Stimulated activated CD8-positive, alpha-beta memory T cell treated with anti-CD3 and anti-CD28 coated beads, Interleukin-4, amount 100 ng/mL, for 1 hour (primary cell): ENCODE measurements at places on chromosomes 2 and 18.

GRCh38 chr2:199869227-199869541 is 18.2 kb upstream of the FTCDNL1 start:
- no peak for DNase-seq

DNA sequence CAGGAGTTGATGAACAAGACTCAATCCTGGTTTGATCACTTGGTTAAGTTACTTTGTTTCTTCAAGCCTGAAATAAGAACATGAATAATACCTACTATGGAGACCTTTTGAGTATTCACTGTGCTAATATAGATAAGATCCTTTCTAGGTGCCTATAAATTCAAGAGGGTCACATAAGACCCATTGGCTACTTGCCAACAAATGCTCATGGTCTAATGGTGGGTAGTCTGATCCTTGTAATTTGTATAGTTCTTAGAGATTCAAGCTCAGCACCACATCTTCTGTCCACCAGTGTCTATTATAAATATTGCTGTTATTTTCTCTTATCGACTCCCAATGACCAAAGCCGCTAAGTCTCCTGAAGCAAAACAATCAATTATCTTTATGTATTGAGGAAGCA is 27.4 kb upstream of the ACSL3 start:
- DNase-seq: no peak

GRCh38 chr2:127143841-127144782 is 37.2 kb upstream of the BIN1 start:
- no peak for DNase-seq

DNA sequence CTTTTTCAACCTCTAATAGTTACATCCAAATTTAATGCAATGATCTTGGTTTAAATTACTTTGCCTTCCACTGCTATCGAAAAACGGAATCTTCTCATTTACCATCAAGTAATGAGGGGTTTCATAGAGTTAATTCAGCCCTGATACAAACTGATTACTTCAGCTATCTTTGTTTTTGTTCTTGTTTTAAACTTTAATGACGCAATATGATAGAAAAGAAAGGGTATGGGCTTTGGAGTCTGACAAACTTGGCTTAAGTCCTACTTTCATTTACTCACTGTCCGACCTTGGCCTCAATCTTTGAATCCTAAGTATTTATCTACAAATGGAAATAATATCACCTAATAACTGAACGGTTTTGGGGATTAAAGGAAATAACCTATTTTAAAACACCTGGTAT is 16.1 kb downstream of the ADAM17 start:
- DNase-seq: no peak

DNA sequence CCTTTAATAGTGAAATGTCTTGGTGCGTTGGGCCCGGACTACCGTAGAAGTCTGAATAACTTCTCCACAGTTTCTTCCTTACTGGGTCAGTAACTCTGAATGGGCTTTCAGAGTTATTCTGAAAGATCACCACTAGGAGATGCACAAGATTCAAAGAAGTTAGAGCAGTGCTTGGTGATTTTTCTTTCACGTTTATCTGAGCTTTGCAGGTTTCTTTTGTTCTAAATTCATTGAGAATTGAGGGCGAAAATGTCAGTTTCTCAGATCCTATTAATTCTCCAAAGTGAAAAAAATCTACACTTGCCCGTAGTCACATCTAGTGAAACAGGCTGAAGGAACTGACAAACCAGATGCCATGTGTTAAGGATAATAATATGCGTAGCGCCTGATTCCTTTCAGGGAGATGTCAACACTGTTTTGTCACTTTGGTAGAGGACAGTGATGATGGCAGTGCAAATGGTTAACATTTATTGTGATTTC is 70.1 kb downstream of the QPCT start:
- DNase-seq: no peak

DNA sequence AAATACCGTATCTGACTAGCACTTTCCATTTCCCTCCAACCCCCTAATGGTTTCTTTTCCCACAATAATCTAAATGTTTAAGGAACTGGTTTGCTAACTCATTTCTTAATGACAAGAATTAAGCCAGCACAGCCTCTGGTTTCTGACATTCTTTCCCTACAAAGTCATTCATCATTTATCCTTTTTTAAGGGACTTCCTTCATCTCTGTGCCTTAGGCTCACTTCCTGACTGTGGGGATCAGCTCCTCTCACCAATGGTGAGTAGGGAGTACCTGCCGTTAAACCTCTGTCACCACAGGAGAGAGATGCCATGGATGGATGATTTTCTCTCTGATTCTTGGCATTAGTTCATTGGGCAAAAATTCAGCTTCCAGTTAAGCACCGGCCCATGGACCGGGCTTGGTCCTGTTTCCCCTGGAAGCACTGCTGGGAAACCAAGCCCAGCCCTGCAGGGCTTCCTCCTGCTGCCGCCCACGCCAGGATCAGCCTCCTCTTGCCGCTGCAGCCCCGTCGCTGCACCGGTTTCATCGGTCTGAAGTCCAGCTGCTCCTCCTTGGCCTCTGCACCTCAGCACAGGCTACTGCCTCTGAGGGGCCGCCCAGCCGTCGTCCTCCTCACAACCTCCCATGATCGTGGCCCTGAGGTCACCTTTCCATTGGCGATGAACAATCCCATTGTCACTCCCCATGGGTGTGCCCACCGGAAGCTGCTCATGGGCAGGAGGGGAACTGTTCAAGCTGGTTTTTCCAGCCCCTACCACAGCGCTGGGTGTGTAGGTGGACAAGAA is 64.0 kb upstream of the ZNF516 start:
- DNase-seq: no peak

DNA sequence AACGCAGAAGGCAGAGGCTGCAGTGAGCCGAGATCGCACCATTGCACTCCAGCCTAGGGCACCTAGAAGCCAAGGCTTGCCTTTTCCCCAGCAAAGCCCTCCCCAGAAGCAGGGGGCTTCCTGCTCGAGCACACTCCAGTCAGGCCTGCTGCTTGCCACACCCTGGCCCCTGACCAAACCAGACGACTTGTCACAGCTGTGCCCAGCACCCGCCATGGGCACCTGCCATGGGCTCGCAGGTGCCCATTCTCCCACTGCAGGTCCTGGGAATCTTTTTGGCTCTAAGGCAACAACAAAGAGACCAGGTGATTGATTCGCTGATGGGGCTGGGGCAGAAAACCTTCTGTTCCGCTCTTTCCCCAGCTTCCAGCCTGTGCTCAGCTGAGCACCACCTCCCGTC is 4.9 kb downstream of the KCNK3 start:
- no peak for DNase-seq

DNA sequence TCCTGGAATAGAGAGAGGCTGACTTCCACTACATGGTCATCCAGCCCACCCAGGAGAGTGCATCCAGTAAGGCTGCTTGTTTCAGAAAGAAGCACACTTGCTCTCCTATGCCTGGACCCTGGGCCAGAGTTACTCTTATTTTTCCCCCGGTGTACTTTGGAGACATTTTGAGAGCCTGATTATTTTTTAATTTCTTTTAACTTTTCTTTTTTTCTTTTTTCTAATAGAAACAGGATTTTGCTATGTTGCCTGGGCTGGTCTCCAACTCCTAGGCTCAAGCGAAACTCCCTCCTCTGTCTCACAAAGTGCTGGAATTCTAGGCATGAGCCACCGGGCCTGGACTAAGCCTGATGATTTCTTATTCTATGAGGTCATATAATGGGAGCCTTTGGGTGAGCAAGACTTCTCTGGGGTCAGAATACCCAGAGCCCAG is 62.2 kb downstream of the RPL37A start:
- no peak for DNase-seq

- no peak for DNase-seq
Measured at GRCh38 chr2:157085522-157085921, 172.0 kb upstream of the GALNT5 start.

GRCh38 chr2:76851000-76851399 is 671.2 kb downstream of the LRRTM4 start:
- no peak for DNase-seq

DNA sequence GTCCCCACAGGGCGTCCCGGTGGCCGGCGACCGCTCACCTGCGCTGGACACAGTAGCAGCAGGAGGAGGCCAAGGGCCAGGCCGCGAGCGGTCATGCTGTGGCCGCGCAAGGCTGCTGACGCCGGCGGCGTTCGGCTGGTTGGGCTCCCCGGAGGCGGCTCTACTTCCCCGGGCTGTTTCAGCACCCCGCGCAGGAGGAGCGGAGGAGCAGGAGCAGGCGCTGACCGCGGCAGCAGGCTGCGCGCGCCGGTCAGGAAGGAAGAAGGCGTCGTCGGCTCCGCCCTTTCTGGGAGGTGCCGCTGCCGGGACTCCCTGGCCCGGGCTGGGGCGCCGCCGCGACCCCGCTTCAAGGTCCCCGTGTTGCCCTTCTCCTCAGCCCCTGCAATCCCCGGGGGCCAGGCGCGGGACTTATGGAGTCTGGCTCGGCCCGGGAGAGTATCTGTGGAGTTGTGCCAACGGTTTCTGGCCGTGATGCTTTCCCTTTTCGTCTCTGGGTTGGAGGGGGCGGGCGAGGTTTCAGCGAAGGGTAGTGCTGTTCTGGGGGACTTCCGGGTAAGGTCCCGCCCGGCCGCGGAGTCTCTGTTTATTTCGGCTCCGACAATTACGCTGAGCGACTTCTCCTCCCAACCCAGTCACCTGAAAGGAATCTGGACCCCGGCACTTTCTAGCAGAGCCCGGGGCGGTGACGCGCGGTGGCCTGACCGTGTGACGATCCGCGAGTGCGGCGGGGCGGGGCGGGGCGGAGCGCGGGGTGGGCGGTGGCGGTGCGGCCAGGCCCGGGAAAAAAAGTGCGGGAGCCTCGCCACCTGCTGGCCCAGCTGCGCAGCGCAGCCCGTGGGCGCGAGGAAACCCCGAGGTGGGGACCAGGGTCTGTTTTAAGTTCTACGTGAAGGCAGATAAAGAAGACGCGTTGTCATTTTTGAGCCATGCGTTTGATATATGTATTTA is at the start of gene NPC1:
Gene NPC1, minus strand, starts transcription at position 258 of the 948 bp plus-strand sequence. Its CDS starts 163 bp downstream, at position 95.
- peak; percentile 83 for DNase-seq

DNA sequence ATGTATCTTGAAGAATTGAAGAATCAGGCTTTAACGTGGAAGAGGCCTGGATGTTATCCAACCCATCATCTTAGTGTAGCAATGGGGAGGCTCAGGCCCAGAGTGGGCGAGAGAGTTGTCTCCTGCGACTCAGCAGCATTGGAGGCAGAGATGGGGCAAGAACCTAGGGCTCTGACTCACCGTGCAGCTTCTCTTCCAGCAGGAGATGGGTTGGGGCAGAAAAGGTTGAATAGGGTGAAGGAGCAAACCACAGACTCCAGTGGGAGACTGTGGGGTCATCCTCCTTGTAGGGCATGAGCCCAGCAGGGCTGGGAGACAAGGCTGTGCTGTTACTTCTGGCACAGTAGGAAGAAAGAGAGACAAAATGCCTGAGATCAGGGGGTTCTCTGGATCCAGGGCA is 1.4 kb downstream of the IL36RN start:
- no peak for DNase-seq

GRCh38 chr18:48600456-48601090 is 61.7 kb downstream of the CTIF start:
- no peak for DNase-seq

- no peak for DNase-seq
Measured at GRCh38 chr2:3147651-3148530, 229.7 kb downstream of the EIPR1 start.

- no peak for DNase-seq
Measured at GRCh38 chr2:196598846-196599245, 40.7 kb upstream of the CCDC150 start.

DNA sequence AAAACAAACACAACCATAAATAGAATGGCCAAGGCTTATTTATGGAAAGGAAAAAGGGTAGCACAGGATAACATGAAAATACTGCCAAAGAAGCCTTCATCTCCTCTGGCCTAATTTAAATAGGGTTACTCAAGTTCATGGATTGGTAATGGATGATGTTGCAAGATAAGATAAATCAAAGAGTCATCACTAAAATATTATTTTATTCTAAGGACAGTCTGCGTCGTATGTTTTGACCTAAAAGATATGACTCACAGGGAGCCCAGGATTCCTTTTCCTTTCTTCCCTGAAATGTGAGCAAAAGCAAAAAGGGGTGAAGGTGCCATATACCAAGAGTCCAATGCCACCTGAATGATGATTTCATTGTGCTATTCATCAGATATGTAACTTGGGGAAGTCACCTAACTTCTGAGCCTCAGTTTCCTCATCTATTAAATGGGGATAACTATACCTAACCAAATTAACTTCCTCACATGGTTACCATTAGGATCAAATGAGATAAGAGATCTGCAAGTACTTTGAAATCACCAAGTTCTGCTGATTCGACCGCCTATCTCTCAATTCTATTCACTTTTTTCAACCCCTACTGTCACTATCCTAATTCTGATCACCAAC is 137.7 kb downstream of the THADA start:
- no peak for DNase-seq

GRCh38 chr2:47023332-47023731 is 107.7 kb upstream of the MCFD2 start:
- no peak for DNase-seq

DNA sequence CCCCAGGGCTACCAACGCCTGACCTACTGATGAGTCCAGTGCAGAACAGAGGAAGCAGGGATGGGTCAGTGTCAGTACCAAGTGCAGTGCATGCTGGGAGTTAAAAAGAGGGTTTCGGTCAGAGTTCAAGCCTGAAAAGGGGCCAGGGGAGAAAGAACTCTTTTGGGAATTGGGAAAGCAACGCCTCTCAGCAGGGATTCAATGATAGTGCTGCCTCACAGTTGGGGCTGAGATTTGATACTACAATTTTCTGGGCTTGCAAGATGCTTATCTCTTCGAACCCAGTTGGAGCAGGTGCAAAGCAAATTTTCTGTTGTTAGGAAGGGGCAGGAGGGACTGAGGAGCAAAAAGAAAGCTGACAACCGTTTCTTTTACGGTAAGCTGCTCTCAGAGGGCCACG is 82.6 kb downstream of the CERKL start:
- DNase-seq: no peak

DNA sequence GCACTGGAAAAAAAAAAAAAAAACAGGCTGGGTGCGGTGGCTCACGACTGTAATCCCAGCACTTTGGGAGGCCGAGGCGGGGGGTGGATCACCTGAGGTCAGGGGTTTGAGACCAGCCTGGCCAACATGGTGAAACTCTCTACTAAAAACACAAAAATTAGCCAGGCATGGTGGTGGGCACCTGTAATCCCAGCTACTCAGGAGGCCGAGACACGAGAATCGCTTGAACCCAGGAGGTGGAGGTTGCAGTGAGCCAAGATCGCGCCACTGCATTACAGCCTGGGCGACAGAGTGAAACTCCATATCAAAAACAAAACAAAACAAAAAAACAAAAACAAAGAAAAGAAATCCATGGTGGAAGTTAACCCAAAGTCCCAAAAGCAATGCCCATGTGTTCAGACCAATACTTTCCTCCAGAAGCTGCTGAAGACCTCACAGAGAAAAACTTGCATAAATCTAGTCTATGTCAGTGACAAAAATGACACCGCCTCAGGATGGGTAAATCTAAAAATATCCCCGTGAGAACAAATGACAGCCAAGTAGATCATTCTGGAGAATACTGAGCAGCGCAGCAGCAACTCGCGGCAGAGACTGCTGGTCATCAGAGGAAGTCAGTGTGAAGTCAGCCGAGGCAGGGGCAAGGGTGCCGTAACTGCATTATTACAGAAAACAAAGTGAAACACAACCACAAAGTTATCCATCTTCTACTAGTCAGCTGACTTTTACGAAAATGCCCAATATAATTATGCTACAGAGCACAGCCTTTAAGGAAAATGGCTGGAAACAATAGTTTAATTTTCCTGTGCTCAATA is 41.0 kb downstream of the LPIN2 start:
- no peak for DNase-seq

- no peak for DNase-seq
Measured at GRCh38 chr2:176583607-176584006, 314.4 kb downstream of the MTX2 start.
